Stimulated activated CD4-positive, alpha-beta T cell treated with anti-CD3 and anti-CD28 coated beads, TNF-alpha, amount 100 ng/mL, for 1 hour (primary cell): ENCODE measurements at places on chromosomes 16 and 17.

DNA sequence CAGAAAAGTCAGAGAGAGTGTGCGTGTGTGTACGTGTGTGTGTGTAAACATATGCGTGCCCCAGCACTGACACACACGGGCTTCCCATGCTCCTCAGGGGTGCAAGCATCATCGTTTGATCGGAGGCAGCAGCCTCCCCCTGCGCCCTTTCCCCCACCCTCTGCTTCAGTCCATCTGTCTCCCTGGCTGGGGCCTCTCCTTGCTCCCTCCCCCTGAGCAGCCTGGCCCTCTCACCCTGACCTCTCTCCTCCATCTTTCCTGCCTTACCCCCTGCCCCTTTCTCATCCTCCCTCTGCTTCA, 4.4 kb downstream of the STX1B start:
- DNase-seq, result no peak

- DNase-seq, result no peak
Observed at GRCh38 chr17:19242926-19243325, 5.8 kb downstream of the EPN2 start.

- no peak for DNase-seq
Observed at GRCh38 chr16:22633280-22633679, 122.6 kb downstream of the NPIPB5 start.

- no peak for DNase-seq
Observed at GRCh38 chr16:50035468-50035992, 10.5 kb downstream of the CNEP1R1 start.

GRCh38 chr17:75020331-75021110, 8.1 kb downstream of the MRPL58 start:
- no peak for DNase-seq

DNA sequence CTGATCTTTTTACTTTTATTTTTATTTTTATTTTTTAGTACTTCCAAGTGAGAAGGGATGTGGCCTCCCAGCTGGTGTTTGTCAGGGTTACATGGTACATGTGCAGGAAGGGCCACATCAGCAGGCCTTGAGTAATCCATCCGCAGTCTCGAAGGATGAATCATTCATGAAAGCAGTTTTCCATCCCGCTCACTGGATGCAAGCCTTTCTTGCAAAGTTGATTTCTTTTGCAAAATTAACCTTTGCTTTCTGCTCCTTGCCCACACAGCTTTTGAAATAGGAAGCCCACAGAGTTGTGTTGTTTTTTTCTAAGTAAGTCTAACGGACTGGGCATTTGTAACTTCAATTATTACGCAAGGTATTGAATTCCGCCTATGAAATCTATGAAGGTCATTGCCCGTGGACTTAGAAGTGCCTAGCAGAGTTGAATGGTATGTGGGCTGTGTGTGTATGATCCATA, 157.4 kb downstream of the PRKCA start:
- DNase-seq, result no peak

GRCh38 chr16:20874088-20874581, 26.0 kb downstream of the DCUN1D3 start:
- no peak for DNase-seq
